ENCODE measurements at places on chromosomes 4 and X. TPM values are rescaled to one million over a fixed set of nuclear protein-coding genes. Genes with fewer than 3 reads are reported as not detected.

The MAGEA12 gene
- total RNA-seq: not detected

The ANXA10 gene
- not detected for total RNA-seq

The PLAC8 gene
- 150 TPM for total RNA-seq

The FGFBP2 gene
- total RNA-seq: not detected

The ZNF157 gene
- 0.87 TPM for total RNA-seq

The MAGEA4 gene
- not detected for total RNA-seq

The BEND2 gene
- not detected for total RNA-seq

The CXCL8 gene
- 3.8 TPM for total RNA-seq

The PORCN gene
- 15.4 TPM for total RNA-seq

The YIPF6 gene
- 17.1 TPM for total RNA-seq

The MAGEA9B gene
- not detected for total RNA-seq

The WDR17 gene
- total RNA-seq: 0.26 TPM

The HPGDS gene
- total RNA-seq: 0.33 TPM

The DDX60 gene
- 33.9 TPM for total RNA-seq

The GABRE gene
- not detected for total RNA-seq

The NUDT11 gene
- total RNA-seq: 0.84 TPM

The CCNB3 gene
- total RNA-seq: 0.09 TPM

The MRPL1 gene
- 18.6 TPM for total RNA-seq

The RAB9B gene
- 0.25 TPM for total RNA-seq

The SLC2A9 gene
- 2.4 TPM for total RNA-seq

The BCLAF3 gene
- total RNA-seq: 12.6 TPM

The CXCL1 gene
- total RNA-seq: not detected

The NALF2 gene
- not detected for total RNA-seq

The RTL9 gene
- not detected for total RNA-seq

The GABRA4 gene
- not detected for total RNA-seq

The SPP1 gene
- total RNA-seq: 15.5 TPM

The TGIF2LX gene
- not detected for total RNA-seq

The SMIM10L2A gene
- 3.1 TPM for total RNA-seq

The SPANXC gene
- not detected for total RNA-seq

The PLA2G12A gene
- 15.7 TPM for total RNA-seq

The WAS gene
- total RNA-seq: 108 TPM

The SLC39A8 gene
- 24.6 TPM for total RNA-seq

The HS3ST1 gene
- 0.03 TPM for total RNA-seq

The SYN1 gene
- 0.90 TPM for total RNA-seq

The AREG gene
- 0.52 TPM for total RNA-seq

The ARHGEF9 gene
- total RNA-seq: 23.1 TPM

The TMPRSS11A gene
- total RNA-seq: not detected

Measured in CD4-positive, alpha-beta memory T cell (primary cell).